Lower leg skin (tissue), 4 donors: ENCODE measurements at places on chromosomes 7 and 10.

- no peak for DNase-seq
These were observed 9.9 kb upstream of the OR6V1 start for GRCh38 chr7:143042159-143042789.

DNA sequence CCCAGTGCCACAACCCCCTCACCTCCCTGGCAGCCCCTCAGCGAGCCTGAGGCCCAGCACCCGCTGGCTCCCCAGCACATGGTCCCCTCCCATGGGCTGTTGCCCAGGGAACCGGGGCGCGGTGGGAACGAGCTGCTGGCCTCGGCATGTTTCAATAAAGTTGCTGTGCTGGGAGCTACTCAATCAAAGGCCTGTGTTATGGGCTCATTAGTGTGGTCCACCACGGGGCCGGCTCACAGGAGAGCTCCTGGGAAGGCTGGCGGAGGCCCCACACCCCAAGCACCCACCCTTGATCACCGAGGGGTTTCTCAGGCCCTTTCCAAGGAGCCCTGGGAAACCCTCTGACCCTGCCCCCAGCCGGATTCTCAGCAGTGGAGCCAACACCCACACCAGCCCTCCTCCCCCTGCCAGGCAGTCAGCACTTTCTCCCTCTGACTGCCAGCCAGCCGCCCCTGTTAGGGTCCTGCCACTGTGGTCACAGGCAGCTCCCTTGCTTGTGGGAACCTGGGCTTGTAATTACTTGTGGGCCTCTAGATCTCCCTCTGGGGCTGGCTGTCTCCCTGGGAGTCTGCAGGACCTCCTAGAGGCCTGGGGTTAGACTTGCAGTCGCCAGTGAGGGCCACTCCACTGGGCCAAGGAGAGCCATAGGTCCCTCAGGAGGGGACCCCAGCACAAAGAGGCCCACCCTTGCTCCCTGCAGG is 24.8 kb upstream of the TRIM8 start:
- no peak for DNase-seq

DNA sequence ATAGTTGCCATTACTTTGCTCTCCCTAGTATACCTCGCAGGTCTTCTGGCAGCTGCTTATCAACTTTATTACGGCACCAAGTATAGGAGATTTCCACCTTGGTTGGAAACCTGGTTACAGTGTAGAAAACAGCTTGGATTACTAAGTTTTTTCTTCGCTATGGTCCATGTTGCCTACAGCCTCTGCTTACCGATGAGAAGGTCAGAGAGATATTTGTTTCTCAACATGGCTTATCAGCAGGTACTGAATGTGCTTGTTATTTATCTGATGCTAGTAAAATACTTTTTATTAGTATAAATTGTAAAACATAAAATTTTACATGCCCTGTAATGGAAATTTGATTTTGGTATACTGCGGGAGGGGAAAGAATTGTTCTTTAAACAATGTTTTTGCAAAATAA is 15.7 kb downstream of the STEAP2 start:
- no peak for DNase-seq

DNA sequence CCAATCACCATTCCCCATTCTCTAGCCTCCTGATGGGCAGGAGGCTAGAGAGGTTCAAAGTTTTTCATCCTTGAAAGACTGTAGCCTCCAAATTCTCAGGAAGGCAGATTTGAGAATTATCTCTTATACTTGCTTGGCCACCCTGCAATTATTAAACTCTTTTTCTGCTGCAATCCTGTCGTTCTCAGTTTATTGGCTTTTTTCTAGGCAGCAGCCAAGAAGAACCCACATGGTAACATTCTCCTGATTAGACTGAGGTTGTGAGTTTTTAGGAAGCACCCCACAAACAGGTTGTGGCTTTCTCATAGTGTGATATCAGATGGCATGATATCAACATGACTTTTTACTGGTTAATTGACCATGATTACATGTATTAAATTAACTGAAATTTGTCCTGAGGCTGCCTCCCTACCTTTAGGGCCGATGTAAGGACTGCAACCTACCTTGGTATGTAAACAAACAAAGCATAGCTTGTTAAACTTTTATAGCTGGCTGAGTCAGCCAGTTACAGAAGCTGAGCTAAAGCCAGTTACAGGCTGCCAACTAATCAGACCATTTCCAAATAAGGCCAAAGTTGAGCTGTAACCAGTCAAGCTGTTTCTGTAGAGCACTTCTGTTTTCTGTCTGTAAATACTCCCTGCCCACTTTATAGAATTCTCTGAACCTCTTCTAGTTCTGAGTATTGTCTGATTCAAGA is 3.2 kb upstream of the ZNF248 start:
- DNase-seq: no peak
